ENCODE measurements at places on chromosomes 7 and 10.
A peak's percentile ranks its signal among the peaks of the same experiment; 100 is the strongest.

DNA sequence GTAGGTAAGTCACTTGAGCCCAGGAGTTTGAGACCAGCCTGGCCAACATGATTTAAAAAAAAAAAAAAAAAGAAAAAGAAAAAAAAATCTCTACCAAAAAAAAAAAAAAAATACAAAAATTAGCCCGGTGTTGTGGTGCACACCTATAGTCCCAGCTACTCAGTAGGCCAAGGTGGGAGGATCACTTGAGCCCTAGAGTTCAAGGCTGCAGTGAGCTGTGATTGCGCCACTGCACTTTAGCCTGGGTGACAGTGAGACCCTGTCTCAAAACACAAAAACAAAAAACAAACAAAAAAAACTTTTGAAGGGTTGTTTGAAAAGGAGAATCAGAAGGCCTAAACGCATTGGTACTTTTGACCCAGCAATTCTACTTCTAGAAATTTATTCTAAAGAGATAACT, 13.7 kb downstream of the TLL2 start:
- DNase-seq, result no peak

- DNase-seq, result no peak
These were observed 191.3 kb upstream of the PODXL start for GRCh38 chr7:131747658-131748232.

- no peak for DNase-seq
These were observed 10.2 kb downstream of the LMTK2 start for GRCh38 chr7:98116656-98117461.

DNA sequence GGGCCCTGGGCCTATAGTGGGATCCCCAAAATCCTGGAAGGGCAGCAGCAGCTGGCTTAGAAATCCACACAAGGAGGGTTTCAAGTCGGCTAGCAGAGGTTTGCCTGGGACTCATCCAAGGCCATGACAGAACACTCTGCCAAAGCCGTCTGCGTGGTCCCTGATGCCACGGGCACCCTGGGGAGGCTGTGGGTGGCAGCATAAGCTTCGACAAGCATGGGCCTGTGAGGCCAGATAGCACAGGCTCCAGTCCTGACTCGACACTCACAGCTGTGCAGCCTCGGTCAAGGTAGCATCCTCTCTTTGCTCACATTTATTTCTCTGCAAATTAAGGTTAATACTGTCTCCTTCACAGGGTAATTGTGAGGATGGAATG, 138.3 kb downstream of the JCAD start:
- DNase-seq, result no peak

GRCh38 chr7:98877692-98878364, 504 bp upstream of the TRRAP start:
- DNase-seq, result no peak

- DNase-seq, result no peak
These were observed 212.0 kb downstream of the MAGI2 start for GRCh38 chr7:79241288-79242060.

- DNase-seq, result no peak
These were observed 327.7 kb downstream of the CXCL12 start for GRCh38 chr10:44056967-44057805.

DNA sequence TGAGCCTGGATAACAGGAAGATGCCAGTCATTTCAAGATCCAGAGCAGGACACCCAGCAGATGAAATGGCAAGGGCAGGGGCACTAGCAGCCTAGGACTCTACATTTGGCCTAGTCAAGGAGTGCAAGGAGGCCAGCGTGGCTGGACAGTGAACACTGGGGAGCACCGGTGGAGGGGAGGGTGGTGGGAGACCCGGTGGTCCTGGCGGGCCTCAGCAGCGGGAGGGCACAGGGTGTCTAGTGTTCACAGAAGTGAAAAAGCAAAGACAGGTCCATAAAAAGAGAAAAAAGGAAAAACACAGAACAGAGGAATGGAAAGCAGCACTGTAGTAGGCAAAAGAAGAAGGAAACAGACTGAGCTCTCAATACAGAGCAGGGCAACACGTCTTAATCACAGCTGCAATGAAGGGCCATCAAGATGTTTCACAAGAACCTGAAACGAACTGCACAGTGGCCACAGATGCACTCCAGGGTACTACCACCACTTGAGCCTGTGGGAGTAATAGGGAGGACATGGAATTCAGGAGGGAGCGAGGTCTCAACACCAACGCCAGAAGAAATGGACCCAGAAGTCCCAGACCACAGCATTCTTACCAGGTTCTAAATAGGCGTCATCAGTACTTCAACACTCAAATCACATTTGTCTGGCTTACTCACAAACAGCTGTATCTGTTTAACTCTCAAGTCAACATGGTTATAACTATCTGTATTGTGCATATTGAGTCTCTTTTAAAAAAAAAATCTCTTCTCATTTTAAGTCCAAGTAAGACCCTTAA, 573.7 kb downstream of the PARD3 start:
- no peak for DNase-seq

- no peak for DNase-seq
These were observed 81.6 kb upstream of the INSYN2A start for GRCh38 chr10:127278001-127278400.

DNA sequence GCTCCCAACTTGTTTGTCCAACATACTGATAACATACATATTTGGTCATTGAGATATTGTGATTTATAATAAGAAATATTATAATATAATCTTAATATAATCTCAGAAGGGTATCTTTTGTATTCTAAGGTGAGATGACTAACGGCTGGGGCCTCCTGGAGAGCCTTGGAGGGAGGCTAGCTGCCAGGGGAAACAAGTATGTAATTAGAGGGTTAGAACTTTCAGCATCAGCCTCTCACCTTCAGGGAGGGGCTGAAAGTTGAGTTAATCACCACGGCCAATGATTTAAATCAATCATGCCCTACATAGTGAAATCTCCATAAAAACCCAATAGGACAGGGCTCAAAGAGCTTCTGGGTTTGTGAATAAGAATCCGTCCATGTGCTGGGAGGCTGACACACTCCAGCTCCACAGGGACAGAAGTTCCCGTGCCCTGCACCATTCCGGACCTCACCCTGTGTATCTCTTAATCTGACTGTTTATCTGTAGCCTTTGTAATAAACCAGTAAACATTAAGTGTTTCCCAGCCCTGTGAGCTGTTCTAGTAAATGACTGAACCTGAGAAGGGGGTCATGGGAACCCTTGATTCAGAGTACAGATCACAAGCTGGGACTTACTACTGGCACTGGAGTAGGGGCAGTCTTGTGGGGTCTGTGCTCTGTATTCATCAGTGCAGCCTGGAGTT, 86.3 kb upstream of the STEAP1B start:
- DNase-seq, result no peak

GRCh38 chr10:22623633-22624253, 90.6 kb downstream of the PIP4K2A start:
- no peak for DNase-seq

DNA sequence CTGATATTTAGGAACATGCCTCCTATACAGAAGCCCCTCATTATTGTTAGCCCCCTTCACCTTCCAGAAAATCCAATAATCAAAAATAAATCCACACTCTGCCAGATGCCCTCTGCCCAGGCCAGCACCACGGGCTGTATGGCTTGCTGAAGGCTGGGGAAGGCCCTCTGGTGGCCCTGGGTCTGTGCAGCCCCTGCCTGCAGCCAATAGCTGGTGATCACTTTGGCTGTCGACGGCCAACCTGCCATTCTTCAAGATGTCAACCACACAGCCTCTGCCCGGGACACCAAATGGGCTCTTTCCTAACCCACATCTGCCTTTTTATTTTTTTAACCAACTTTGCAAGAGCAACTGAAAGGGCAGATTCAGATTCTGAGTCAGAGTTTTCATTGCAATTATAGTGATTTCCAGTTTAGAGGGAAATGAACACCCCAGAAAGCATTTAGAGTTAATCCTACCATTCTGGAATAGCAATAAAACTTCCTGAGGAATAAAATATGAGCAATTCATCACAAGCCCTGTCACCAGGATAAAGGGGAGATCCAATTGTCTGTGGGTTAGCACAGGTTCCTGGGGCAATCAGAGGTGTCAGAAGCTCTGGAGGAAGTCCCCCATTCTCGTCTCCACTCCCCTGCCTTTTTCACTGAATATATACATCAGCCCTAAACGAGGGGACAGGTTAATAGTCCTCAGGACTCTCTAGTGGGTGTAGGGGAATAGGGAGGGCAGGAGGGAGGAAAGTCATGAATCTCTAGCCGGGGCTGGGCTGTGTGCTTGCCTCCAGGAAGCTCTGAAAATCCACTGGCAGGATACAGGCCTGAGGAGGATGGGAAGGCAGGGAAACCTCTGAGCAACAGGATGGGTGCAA, 211.3 kb downstream of the GRID1 start:
- no peak for DNase-seq

- DNase-seq, result peak; percentile 59
These were observed 1.4 kb upstream of the TSPAN15 start for GRCh38 chr10:69449841-69450240.

- peak; percentile 13 for DNase-seq
These were observed 644 bp downstream of the SORBS1 start for GRCh38 chr10:95560278-95561176.

DNA sequence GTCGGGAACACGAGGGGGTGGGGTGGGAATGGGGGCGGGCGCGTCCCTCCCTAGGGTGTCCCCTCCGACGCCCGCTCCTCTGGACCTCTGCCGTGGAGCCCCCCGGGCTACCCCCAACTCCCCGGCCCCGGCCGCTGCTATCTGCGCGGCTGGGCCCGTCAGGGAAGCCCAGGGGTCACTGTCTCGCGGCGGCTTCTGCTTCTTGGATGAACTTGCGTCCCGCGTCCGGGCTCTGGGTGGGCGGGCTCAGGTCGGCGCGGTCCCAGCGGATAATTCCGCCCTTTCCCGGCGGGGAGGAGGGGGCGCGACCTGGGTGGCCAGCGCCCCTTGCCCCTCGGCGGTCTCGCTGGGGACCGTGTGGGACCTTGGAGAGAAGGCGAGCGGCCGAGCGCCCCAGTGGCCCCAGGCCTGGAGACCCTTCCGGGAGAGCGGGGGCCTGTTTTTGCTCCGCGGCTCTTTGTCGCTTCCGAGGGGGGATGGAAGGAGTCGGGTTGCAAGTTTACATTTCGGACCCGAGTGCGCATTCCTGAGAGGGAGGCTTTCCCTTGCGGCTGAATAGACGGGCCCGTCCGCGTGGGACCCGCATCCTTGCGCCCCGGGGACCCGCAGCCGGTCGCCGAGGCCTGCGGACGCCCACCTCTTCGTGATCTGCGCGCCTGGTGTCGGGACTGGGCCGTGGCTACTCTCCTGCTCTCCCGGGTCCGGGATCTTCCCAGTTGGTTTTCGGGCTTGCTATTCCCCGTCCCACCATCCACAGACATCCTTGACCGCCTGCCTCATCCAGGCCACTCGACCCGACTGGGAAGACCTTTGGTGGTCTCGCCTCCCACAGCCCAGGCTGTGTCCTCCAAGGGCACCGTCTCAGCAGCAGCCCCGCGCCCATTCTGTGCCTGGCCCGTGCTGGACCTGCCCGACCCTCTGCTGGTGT, 812 bp downstream of the DOCK1 start:
- DNase-seq, result peak; percentile 52

- no peak for DNase-seq
These were observed 281.1 kb downstream of the CDK14 start for GRCh38 chr7:90877201-90877600.

GRCh38 chr10:24415455-24416125, 206.7 kb downstream of the KIAA1217 start:
- DNase-seq, result no peak

GRCh38 chr7:25349283-25350017, 121.2 kb upstream of the NPVF start:
- no peak for DNase-seq

DNA sequence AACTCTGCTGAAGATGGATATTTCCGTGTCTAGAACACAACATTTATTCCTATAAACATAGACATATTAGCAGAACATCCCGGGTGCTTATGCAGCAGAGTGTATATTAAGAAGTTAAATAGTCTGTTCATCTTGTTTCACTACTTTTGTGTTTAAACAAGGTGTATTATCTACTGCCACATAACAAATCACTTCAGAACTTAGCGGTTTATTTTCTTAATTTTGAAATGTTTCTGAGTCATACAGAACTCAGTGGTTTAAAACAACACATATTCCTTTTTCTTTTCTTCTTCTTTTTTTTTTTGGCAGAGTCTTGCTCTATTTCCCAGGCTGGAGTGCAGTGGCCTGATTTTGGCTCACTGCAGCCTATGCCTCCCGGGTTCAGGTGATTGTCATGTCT, 25.8 kb downstream of the DENND10 start:
- DNase-seq, result no peak

GRCh38 chr10:71770255-71770654, 3.1 kb downstream of the VSIR start:
- DNase-seq, result no peak

GRCh38 chr10:4345877-4346646, 479.9 kb upstream of the AKR1E2 start:
- no peak for DNase-seq

DNA sequence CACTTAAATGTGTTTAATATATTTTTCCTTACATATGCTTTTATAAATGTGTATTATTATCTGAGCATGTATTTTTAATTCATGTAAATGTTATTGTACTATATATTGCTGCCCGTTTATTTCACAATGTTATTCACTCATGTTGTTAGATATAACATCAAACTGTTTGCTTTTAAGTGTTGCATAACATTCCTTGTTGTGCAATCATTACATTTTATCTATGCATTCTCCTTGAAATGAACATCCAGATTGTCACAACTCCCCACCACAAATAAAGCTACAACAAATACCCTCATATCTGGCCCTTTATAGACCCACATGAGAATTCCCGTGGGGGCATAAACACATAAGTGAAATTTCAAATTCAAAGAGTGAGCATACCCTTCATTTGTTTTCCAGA, 264.2 kb downstream of the HPSE2 start:
- DNase-seq, result no peak

DNA sequence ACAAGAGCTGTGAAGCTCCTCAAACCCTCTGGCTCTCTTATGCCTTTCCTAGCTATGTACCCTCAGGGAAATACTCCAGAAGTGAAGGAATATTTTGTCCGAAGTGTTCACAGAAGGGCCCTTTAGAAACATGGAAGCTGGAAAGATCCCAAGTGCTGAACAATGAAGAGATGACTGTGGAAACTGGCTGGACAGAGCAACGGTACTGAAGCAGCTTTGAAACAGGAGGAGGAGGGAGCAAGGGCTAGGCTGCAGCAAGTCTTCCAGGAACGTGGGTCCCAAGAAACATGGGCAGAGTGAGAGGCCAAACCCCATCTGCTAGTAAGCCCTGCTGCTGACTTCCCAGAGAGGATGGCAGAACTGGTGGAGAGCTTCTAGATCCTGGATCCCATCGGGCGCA, 3.0 kb upstream of the PSAP start:
- no peak for DNase-seq

GRCh38 chr7:139044813-139045794, 9.3 kb upstream of the ZC3HAV1L start:
- no peak for DNase-seq

DNA sequence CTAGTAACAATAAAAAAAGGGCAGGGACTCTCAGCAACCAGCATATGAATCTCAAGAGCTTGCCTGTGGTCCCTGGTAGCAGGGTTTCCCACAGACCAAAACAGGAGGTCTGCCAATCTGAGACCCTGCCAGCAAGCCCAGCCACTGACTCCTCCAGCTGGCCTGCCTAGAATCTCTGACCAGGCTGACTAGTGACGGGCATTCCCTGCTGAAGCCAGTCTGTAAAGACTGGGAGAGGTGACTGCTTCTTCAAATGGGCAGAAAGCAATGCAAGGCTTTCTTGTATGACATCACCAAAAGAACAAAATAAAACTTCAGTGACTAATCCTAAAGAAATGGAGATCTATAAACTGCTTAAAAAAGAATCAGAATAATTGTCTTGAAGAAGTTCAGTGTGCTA, 249.4 kb downstream of the TCF7L2 start:
- no peak for DNase-seq

GRCh38 chr10:21030091-21030490, 133.0 kb upstream of the NEBL start:
- DNase-seq, result no peak

- no peak for DNase-seq
These were observed 164.1 kb downstream of the LSM5 start for GRCh38 chr7:32326078-32326477.

GRCh38 chr10:110413903-110414547, 83.7 kb upstream of the DUSP5 start:
- no peak for DNase-seq
